ENCODE measurements at places on chromosomes 3 and 15.

DNA sequence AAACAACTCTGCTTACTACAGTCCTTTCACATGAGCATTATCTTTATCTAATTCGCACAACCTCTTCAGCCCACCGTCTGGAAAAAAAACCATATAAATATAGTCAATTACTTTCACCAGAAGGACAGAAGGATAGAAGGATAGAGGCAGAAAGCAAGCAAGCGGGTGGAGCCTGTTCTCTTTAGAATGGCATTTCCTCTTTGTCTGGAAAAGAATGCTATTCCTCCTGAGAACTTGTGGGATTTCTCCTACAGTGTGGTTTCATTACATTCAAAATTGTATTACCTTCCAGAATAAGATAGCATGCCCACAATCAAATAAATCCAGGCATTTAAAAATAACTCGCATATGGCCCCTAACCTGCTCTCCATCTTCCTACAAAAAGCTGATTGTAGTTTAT, 23.1 kb downstream of the SLC30A4 start:
- DNase-seq = no peak

GRCh38 chr15:70586241-70586640, 177.1 kb downstream of the UACA start:
- DNase-seq = no peak

DNA sequence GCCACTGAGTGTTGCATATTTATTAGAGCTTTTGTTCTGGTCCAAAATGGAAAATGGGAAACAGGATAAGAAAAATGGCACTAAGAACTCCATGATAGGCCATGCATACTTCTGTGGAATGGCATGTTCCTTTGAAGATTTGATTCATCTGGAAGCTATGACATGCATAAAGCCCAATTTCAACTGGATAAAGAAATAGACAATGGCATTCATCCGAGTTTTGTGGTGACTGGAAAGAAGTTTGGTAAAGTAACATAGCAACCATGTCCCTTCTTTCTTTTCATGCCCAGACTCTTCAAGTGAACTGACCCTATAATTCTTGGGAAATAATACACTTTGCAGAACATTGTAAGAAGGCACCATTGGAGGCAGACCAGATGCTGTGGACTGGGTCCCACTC, 368.4 kb upstream of the IL12A start:
- no peak for DNase-seq

- no peak for DNase-seq
Observed at GRCh38 chr3:38212141-38212540, 46.8 kb downstream of the OXSR1 start.

DNA sequence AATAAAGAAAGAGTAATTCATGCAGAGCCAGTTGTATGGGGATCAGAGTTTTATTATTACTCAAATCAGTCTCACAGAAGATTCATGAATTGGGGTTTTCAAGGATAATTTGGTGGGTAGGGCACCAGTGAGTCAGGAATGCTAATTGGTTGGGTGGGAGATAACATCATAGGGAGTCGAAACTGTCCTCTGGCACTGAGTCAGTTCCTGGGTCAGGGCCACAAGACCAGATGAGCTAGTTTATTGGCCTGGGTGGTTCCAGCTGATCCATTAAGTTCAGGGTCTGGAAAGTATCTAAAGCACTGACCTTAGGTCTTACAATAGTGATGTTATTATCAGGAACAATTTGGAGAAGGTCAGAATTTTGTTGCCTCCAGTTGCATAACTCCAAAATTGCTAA, 998.6 kb upstream of the EPHA6 start:
- DNase-seq = no peak

Measured in esophagus muscularis mucosa (tissue), 4 donors.